NB4 (cell line): ENCODE measurements at places on chromosomes 16 and 17.

DNA sequence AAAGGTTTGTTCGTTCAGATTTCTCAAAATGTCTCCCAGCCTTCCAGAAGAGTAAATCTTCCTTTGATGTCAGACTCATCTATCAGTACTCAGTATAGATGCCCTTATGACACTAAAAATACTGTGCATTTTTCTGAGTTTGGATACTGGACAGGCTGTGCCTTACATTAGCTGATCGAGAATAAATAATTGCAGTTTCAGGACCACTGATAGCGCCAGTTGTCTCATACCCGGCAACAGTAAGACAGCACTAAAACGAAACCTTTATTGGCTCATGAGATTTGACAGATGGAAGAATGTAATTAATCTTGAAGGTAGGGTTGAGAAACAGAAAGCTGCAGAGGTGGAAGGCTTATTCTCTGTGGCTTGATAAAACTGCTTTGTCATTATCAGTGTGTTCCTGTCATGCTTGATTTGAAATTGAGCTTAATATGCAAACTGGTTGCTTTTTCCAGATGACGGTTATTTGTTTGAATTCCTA lies 1.2 kb downstream of the ATP6V0A1 start:
- peak; percentile 56 for DNase-seq

DNA sequence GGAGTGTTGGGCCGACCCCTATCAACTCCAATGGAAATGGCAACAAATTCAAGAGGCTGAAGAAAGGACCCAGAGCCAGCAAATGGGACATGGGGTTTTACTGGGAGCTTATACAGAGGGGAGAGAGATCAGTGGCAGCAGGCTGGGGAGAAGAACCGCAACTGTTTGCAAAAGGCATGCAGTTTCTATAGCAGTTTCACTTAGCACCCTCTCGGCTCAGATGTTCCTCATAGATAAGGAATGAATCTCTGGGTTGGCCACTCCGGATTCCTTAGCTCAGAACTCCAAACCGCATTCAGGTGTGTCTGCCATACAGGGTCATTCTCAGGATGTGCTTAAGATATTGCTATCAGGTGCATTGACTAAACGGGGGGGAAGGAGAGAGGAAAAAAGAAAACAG lies 71.1 kb upstream of the RPL38 start:
- DNase-seq: no peak

- DNase-seq: no peak
Measured at GRCh38 chr17:17120294-17120693, 78.0 kb downstream of the MPRIP start.

DNA sequence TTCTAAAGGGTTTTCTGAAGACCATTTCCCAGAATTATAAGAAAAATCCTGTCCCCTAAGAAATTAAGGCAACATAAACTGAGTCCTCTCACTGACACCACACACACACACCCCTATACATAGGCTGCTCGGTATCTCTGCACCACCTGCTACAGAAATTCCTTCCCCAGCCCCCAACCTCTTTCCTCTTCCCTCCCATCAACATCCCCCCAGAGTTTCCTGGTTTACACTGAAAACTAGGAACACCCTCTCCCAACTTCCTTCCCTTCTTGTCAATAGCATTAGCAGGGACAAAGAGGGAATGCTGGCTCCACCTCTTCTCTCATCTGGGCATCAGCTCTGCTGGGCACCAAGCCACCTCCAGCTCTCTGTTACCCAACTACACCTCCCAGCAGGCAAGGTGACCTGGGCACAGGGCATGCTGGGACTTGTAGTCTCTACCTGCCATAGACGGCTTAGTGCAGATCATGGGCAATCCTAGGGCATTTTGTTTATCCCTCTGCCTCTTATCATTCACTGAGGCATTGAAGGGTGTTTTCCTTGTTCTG lies 15.7 kb downstream of the CAVIN1 start:
- peak; percentile 56 for DNase-seq

DNA sequence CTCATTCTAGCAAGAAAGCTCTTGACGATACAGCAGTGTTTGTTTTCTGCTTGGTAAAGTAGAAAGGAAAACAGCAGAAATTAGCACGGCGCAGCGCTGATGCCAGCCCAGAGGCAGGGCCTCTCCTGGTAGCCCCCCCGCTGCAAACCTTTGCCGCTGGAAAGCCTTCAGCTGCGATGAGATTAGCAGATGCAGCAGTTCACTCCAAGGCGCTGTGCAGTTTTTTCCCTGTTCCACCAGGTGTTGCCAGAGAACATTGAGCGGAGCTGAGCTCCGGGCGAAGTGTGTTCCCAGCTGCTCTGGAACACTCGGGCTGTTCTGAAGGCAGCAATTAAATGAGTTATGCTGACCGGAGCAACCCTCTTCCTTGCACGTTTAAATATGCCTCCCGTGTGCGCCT lies 72.5 kb downstream of the RBFOX1 start:
- no peak for DNase-seq
